ENCODE measurements at places on chromosomes 6 and 20. TPM values are rescaled to one million over a fixed set of nuclear protein-coding genes. Genes with fewer than 3 reads are reported as not detected.

DNA sequence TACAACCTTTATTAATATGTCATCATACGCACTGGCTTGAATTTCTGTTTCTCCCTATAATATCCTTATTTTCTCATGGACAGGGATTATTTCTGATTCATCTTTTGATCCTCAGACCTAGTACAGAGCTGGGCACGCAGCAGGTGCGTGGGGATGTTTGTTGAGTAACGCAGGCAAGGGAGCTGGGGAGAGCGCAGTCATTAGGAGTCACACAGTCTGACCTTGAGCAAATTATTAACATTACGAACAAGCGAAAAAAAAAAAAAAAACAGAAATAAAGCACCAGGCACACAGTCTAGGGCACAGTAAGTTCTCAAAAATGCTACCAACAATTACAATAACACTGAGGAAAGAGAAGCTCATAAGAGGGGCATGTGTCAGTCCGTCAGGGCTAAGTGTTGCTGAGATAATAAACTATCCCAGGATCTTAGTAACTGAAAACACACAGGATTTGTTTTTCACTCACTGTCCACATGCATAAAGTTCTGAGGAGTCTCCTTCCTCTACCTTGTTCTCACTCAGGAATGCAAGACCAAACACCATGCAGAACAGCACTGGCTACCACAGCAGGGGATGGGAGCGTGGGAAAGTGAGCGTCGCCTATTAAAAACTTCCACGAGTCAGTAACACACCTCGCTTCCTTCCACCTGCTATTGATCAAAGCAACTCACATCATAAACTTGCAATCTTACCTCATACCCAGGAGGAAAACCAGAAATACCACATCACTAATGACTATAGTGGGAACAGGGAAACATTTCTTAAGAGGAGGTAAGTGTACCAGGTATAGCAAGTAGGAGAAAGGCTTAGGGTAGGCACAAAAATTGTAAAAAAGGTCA, 56.9 kb downstream of the PDE10A start:
- DNase-seq: peak; percentile 85

- peak; percentile 76 for DNase-seq
Measured at GRCh38 chr6:3414327-3415081, 42.3 kb downstream of the SLC22A23 start.

DNA sequence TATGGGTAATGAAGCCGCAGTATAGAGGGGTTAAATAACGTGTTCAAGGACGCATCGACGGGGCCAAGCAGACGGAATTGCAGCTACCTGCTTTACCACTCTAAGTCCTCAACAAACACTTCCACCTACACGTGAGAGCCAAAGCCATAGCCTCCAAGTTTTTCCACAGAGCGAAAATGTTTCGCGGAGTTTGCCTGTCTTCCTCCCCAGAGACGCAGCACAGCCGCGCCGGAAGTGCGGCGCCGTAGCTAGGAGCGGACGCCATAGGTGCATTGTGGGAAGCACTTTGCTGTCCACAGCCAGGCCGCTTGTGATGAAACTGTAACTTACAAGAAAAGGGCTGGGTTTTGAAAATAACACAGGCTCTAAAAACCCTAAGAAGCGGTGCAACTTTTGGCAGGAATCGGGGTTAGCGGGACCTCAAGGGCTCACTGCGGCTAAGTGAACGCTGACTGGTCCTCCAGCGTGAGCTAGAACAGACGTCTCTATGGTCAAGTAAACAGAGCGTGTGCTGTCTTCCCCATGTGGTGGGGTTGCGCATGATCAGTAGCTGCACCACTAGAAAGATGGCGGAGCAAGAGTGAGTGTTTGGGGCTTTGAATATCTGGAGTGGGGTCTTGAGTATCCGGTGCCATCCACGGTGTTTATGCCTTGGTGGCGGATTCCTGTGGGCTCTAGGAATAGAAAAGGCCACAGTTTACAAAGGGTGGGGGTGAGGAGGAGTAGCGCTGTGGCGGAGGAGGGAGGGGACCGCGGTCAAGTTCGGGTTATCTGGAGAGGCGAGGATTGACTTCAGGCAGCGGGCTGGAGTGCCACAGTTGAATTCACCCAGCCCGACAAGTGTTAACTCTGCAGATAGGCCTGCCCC, at the start of gene RPL7L1:
TSS of gene RPL7L1 (plus strand) at position 245 of the 868 bp plus-strand sequence. CDS start at position 540, 295 bp downstream.
- DNase-seq: peak; percentile 91

DNA sequence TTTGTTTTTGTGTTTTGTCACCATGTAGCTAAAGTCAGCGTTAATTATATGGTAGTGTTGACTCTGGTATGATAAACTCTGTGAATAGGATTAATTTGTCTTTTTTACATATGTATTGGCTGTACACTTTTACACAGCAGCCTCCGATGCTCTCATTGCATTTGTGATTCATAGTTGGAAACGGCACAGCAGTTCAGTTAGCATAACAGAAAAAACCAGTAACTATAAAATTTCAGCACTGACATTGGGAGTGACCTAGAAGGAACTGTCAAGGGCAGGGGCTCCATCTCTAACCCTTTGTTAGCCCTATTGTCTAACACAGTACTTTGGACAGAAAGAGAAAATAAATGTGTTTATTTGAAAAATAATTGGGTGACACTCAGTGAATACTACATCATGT, 5.6 kb upstream of the BEND6 start:
- DNase-seq: no peak

DNA sequence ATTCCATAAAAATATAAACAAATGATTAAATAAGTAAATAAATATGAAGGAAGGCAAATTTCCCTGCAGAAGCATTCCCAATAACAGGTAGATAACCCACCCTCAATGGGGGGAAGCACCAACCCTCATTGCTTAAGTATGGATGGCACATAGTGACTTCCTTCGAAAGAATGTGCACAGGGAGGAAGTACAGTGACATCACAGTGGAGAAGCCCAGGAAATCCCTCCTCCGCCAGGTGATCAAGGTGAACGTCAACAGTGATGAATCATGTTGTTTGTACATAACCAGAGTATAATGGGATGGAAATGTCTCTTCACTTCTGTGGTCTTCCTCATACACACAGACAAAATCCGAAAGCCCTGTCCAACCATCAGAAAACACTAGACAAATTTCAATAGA, 267.9 kb downstream of the THBS2 start:
- no peak for DNase-seq

DNA sequence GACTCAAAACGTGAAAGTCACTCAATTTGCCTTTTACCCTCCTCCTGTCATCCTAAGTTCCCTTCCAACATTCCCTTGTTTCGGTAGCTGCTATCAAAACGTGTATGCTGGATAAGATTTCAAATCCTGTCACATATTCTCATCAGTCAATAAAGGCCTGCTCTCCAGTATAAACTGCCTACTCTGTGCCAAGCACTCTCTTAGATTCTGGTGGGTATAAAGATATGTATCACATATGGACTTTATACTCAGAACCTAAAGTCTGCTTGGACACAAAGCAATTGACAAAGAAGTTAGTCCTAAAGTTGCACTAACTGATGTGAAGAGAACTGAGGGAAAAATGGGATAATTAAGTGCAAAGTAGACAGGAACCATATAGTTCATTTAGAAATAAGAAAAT, 476.6 kb upstream of the MARCKS start:
- no peak for DNase-seq

- no peak for DNase-seq
Measured at GRCh38 chr20:36147690-36148089, 6.8 kb upstream of the EPB41L1 start.

GRCh38 chr20:31605902-31606803, 1.1 kb downstream of the ID1 start:
- DNase-seq: peak; percentile 55

DNA sequence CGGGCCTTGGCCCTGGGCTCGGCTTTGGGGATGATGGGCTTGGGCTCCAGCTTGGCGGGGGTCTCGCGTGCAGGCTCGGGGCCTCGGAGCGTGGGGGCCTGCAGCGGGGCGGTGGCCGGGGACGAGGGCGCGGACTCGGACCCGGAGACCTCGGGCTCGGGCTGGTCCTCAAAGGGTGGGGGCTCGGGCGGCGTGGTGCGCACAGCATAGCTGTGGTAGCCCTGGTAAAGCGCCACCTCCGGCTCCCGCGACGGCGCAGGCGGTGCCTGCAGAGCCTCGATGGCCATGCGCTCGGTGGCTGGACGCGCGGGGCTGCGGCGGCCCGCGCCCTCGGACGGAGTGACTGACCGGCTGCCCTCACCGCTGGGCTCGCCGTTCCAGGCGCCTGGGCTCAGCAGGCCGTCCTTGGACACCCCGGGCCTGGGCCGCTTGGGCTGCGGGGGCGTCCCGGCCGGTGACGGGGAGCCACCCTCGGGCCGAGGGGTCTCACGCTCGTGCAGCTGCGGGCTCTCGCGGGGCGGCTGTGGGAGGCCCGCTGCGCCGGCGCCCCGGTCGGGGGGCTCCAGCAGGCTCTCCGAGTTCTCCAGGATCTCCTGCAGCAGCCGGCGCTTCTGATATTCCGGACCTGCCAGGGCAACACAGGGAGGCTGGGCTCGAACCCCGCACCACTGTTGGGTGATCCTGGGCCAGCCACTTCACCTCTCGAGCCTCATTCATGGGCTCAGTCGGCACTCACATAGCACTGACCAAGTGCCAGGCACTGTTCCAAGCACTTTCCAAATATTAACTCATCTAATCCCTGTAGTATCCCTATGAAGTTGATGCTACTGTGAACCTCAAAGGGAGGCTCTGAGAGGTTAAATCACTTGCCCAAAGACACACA, 71.0 kb downstream of the JPH2 start:
- peak; percentile 25 for DNase-seq

GRCh38 chr6:119985952-119986736, 636.6 kb upstream of the MAN1A1 start:
- DNase-seq: no peak

DNA sequence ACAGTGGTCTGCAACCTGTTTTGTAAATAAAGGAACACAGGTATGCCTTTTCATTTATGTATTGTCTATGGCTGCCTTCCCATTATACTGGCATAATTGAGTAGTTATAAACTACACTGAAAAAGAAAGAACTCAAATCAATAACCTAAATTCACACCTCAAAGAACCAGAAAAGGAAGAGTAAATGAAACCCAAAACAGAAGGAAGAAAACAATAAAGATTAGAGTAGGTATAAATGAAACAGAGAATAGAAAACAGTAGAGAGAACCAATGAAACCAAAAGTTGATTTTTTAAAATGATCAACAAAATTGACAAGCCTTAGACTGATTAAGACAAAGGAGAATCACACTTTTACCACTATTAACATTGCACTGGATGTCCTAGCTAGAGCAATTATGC, 34.7 kb downstream of the FAM184A start:
- DNase-seq: no peak

GRCh38 chr20:4076671-4077070, 61.3 kb upstream of the RNF24 start:
- DNase-seq: peak; percentile 37

GRCh38 chr20:3927486-3928291, 38.5 kb downstream of the PANK2 start:
- DNase-seq: no peak

- no peak for DNase-seq
Measured at GRCh38 chr20:1842281-1842680, 52.9 kb upstream of the SIRPA start.

DNA sequence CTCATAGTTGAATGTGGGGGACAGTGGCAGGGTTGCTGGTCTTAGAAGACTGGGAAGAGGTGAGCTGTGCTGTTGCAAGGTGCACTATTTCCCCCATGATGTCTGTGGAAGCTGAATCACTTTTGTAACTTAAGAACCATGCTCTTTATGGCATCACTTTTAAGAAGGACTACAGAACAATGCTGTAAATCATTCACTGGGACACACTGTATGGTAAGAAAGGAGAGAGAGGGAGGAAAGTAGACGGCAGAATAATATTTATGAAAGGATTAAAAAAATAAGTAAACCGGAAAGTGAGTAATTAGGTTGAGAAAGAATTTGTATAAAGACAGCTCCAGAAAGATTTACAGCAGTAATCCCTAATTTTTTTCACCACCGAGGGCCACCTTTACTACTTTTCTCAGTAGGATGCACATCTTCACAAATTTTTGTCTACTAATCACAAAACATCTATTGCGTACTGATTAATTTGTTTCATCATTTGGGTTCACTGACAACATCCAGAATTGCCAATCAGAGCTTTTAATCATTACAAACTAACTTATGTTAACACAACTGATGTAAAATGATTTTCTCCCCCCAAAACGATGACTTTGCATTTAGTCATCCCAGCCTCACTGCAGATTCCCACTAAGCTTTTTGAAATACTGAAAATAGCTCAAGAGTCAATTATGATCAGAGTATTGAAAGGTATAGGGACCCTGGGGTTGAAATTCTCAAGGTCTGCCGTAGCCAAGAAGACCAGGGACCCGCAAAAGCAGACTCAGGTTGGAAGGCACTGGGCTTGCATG, 560.7 kb upstream of the NOX3 start:
- DNase-seq: no peak

- DNase-seq: no peak
Measured at GRCh38 chr6:81939766-81940165, 187.3 kb upstream of the TENT5A start.

DNA sequence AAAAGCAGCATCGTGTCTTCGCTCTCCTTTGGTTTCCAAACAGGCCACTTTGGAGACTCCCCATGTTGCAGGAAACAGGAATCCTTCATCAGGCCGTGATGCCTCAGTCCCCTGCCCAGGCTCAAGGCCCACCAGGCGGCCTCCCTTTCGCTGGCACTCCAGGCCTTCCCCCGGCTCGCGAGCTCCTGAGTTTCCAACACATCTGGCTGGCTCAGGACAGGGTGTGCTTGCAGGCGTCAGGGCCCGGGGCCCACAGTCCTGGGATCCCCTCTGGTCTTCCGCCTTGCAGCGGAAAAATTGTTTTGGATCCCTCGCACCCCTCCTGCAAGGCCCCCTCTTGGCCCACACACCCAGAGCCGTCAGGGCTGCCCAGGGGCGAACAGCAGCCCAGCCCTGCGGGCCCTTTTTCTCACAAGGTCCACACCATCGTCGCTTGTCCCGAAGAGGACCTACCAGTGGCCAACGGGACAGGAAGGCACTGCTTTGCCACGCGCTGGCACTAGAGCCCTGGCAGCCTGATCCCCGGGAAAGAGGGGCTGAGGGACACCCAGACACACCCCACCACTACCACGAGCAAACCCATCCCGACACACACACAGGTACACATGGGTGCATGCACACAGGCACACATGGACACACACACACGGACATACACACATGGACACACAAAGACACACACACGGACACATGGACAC, 1930.9 kb upstream of the DEFB115 start:
- DNase-seq: no peak

GRCh38 chr20:12660918-12661317, 347.9 kb upstream of the SPTLC3 start:
- DNase-seq: no peak

- DNase-seq: no peak
Measured at GRCh38 chr6:14638435-14638905, 520.9 kb downstream of the CD83 start.

Gene SFT2D1
- total RNA-seq: 69.3 TPM

Gene DACT2
- total RNA-seq: not detected

Gene TSPO2
- not detected for total RNA-seq

Gene LTB
- total RNA-seq: not detected

Gene DEFB126
- total RNA-seq: not detected

Gene GHRH
- total RNA-seq: not detected

Gene NSFL1C
- 39.9 TPM for total RNA-seq

Gene MOG
- total RNA-seq: not detected

Gene HLA-DMA
- total RNA-seq: 8.5 TPM
